WTC11 (cell line): ENCODE measurements at places on chromosomes 1 and 21.

DNA sequence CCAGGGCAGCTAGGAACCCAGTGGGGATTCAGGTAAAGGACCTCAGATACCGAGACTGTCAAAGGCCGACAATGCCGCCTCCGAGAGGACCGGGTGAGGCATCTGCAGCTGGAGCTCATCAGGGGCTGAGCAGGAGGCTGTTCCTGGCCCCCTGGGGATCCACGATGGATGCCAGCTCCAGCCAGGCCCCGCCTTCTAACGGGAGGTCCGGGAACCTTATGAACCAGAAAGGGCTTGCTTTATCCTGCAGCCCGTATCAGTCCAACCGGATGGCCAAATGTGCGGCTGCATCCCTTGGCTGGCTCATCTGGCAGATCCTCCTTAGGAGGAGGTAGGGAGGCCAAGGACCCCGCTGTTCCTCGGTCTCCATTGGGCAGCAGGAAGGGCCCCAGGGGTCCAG, 32.0 kb downstream of the SLC45A1 start:
- no peak for DNase-seq

DNA sequence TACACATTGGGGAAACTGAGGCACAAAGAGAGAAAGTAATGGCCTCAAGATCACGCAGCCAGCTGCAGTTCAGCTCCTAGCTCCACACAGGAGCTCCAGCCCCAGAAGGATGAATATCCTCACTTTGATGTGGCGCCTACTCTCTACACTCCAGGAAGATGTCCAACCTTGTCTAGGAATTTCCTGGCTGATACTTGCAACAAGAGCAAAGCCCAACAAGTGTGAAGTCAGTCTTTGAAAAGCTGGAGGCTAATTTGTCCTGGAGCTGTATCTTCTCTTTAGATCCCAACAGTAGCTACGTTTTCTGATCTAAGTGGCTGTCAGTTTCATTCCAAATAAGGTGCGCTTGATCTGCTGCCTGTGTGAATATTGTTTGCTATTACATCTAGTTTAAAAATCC, 344.9 kb downstream of the PTPRU start:
- no peak for DNase-seq

DNA sequence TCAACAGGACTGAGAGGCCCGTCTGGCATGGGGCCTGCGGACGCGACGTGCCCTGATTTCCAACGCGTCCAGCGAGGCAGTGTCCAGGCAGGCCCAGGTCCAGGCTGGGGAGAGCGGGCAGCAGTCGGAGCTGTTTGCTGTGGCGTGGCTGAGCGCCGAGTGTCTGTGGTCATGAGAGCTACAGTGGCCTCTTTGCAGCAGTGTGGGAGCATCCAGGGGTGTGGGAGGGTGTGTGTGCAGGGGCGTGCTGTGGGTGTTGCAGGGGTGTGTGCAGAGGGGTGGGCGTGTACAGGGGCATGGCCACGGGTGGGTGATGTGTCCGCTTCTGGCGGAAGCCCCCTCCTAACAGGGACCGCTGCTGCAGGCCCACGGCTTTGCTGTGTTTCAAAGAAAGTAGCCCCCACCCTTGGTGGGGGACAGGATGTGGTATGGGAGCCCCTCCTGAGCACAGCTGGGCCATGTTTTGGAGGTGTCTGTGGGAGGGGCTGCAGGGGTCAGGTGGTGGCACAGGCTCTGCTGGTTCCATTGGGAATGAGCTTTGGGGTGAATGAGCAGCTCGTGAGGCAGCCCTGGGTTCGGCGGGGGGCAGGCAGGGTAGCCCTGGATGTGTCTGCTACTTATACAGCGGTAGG, 17.7 kb downstream of the PLCH2 start:
- DNase-seq = no peak

DNA sequence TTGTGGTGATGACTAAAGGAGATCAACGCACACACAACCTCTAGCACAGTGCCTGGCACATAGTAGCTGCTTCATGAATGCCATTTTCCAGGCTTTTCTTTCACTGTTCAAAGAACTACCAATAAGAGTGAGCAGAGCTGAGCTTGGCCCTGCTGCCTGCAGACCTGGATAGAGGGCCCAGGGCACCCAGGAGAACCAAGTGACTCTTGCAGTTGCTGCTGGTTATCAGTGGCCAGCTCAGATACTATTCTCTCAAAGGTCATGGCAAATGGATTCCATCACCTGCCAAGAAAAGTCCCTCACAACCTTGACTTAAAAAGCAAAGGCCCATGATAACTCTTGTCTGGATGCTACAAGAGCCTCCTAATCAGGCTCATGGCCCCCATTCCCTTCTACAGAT, 41.7 kb downstream of the PLPP3 start:
- DNase-seq = no peak

DNA sequence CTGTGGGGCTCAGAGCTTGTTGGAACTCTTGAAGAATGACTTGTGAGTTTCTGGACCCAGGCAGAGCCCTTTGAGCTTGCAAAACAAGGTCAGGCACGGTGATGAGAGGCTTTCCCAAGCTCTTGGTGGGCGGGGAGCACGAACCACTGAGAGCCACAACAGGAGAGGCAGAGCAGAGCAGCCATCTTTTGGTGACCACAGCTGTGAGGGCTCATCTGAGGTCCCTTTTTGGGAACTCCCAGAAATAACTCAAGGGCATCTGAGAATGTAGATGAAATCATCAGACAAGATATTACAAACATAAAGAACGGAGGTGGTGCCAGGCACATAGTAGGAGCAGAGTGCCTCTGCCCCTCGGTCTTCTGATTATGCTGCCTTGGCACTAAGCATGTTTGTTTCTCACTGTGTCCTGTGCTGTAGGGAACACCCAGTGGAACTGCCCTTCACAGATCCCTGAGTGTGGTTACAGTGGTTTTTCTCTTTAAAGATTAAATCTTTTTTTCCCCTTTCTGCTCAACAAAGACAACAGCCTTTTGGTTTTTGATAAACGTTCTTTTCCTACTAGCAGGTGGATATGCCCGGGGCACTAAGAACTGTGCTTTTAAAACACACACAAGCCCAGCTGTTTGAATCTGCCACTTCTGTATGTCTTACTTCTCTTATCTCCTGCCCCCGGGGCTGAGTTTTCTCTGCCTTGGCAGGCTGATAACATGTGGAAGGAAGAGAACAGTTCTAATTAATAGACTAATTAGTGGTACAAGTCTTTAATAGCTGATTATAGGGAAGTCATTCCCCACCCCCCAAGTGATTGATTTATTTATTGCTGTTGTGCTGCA, 37.7 kb downstream of the CD34 start:
- no peak for DNase-seq

GRCh38 chr21:34970566-34970965, 78.5 kb downstream of the RUNX1 start:
- DNase-seq = no peak

DNA sequence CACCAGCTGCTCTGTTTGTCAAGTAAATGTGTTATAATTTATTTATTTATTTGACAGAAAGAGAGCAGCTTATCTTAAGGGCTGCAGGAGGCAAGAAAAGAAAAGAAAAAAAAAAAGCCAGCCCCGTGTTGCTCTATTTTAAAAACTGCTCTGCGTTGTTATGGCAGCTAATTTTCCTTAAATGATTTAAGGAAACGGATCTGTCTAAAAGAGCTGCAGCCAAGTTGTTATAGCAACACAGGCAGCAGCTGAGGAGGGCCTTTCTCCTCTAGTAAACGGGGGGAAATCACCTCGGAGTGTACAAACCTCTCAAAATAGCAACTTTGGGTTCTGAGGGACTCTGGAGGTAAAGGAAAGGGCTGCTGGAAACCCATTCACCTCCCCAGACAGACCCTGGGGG, 149.2 kb downstream of the BEND5 start:
- no peak for DNase-seq

- no peak for DNase-seq
These were observed 94.6 kb downstream of the LRRC7 start for GRCh38 chr1:69662321-69662720.

DNA sequence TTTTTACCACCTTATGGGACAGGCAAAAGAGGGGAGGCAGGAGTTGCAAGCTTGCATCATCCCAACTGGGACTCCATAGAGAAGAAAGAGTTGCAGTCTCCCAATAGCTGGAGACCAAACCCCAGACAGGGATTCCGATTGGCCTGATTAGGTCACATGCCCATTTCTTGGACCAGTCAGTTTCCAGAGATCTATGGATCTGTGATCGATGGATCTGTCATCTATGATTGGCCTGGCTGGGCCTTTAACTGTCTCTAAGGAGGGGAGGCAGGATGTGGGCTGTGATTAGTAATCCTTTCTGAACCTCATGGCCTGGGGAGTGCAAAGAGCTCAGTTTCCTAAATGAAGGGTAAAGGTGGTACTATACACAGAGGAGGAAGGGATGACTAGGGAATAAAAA, 252.1 kb downstream of the MATN1 start:
- no peak for DNase-seq

GRCh38 chr1:174060090-174060489, 37.9 kb upstream of the RC3H1 start:
- DNase-seq = no peak

GRCh38 chr1:207268337-207268736, 53.1 kb upstream of the CD55 start:
- no peak for DNase-seq

GRCh38 chr21:29293495-29293894, 5.2 kb upstream of the BACH1 start:
- DNase-seq = no peak

DNA sequence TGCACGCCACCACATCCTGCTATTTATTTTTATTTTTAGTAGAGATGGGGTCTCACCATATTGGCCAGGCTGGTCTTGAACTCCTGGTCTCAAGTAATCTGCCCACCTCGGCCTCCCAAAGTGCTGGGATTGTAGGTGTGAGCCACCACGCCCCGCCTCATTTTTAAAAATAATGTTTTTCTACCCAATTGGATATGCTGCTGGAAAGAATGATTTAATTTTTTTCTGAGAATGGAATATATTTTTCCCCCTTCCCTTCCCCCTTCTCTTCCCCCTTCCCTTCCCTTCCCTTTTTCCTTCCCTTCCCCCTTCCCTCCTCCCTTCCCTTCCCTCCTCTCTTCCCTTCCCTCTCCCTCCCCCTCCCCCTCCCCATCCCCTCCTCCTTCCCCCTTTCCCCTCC, 17.7 kb upstream of the HMGN1 start:
- DNase-seq = no peak

GRCh38 chr1:203899353-203899716, 37.9 kb downstream of the SNRPE start:
- DNase-seq = no peak

GRCh38 chr1:195941314-195941713, 666.9 kb downstream of the KCNT2 start:
- DNase-seq = no peak

DNA sequence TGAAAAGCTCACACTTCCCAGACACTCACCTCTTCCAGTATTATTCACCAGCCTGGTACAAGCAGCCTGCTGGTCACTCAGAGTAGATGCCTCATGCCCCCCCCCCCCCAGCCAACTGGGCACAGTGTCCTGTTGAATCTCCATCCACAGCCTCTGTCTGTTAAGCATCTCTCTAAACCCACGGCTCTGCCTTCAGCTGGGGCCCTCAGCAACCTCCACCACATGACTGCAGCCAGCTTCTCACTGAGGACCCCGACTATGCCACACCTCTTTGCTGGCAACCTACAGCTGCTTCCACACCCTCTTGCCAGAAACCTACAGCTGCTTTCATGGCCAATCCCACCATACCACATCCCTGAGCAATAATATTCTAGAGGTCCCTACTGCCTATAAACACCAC, 113.1 kb downstream of the RHOU start:
- DNase-seq = no peak

DNA sequence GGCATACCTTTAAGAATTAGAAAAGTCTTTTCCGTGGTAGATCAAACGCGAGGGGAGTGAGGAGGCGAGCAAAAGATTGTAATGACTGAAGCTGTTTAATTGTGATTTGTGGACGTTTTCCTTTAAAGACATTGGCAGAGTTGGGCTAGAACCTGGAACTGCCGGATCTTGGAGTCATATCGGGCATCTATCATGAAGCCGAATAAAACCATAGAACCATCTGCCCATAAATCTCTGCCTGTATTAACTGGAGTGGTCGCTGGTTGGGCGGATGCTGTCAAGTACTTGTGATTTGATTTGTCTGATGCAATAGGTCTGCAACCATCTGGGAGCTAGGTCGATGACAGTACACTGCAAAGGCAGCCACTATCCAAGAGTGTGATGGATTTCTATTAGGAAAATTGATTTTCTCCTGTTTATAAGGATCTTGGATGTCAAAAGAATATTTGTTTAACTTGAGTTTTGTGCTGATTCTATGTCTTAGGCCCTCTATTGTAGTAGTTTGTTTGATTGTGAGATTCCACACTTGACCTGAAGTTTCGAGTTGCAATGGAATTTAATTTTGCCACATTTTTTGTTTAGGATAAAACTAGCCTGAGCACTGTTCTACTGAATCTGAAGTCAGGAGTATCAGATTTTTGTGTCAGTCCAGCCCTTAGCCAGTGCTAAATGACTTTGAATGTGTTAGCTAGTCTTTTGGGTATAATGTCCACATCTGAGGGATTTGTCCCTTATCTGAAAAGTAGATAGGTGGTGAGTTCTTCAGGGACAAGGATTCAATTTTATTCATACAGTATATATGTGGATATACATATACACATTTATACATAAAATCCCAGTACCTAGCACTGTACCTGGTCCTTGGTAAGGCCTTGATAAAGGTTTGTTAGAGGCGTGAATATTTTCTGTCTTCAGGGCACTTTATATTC, 1.2 kb downstream of the SARS1 start:
- peak; percentile 23 for DNase-seq

- DNase-seq = peak; percentile 45
These were observed 2.8 kb upstream of the CASQ2 start for GRCh38 chr1:115771094-115771846.

GRCh38 chr1:247047702-247048101, 30.9 kb downstream of the ZNF670 start:
- no peak for DNase-seq

DNA sequence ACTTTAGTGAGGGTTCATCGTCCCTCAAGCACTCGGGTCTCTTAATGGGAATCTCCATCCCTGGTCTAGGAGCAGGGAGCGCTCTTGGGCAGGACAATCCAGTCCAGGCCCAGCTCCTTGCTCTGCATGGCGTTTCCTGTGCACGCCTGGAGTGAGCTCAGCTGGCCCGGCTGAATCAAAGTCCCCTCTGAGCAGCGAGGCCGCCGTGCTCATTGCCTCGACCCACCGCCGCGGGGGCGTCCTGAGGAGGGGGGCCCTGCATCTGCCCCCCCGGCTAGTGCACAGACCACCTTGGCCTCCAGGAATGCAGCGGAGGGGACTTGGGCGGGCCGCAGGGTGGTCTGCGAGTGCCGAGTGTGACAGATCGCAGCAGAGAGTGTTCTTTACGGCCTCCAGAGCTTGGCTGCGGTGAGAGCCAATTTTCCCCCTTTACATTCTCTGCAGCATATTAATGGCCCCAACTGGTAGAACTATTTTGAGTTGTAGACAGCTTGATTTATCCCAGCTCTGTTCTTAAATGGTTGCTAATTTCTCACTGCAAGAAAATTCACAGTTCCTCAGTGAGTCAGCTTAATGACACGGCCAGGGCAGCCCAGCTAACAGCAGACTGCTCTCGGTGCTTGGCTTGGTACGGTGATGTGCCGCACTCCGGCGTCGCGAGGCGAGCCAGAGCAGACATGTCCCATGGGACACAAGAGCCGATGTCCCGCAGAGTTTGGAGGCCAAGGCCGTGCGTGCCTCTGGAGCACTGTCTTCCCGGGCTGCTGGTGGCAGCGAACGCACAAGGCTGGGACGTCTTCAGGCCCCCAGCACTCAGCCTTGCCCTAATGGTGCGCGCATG, 39.8 kb downstream of the SNAP47 start:
- no peak for DNase-seq
